ENCODE measurements at places on chromosomes 13 and 19. TPM values are rescaled to one million over a fixed set of nuclear protein-coding genes. Genes with fewer than 3 reads are reported as not detected.
A peak's percentile ranks its signal among the peaks of the same experiment; 100 is the strongest.

The INAFM1 gene
- total RNA-seq = 2.9 TPM

The FFAR2 gene
- 0.47 TPM for total RNA-seq

The PRR36 gene
- 0.09 TPM for total RNA-seq

The EBI3 gene
- total RNA-seq = 5.7 TPM

The SULT2A1 gene
- not detected for total RNA-seq

The C3 gene
- 46.1 TPM for total RNA-seq

The KIR2DL3 gene
- total RNA-seq = not detected

The ZNF8 gene
- total RNA-seq = 4.1 TPM

The SBK3 gene
- not detected for total RNA-seq

DNA sequence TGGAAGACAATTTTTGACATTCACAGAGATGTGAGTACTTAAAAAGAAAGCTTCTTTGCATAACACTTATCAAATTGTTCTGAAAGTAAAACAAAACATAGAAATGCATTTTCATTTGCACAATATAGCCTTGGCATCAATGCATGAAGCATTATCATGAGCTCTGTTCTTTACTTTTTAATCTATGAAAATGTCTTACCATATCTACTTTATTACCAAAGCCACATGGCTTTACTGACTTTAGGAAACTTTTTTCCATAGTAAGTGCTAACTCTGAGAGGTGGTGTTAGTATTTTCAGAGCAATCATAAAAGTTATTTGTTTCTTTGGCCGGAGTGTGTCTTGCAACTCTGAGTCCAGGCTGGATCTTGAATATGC, 10.5 kb downstream of the TNFRSF19 start:
- no peak for DNase-seq

DNA sequence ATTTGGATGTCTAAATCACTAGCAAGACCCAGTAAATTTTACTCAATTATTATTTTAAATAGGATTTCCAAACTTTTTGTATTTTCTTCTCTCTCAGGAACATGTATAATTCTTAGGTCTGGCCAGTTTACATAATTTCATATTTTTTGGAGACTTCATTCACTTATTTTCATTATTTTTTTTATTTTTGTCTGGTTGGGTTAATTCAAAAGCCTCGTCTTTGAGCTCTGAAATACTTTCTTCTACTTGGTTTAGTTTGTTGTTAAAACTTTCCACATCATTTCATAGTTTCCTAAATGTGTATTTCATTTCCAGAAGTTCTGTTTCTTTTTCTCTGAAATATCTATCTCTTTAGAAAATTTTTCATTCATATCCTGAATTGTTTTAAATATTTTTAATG, 322.9 kb upstream of the SPRY2 start:
- DNase-seq = no peak

DNA sequence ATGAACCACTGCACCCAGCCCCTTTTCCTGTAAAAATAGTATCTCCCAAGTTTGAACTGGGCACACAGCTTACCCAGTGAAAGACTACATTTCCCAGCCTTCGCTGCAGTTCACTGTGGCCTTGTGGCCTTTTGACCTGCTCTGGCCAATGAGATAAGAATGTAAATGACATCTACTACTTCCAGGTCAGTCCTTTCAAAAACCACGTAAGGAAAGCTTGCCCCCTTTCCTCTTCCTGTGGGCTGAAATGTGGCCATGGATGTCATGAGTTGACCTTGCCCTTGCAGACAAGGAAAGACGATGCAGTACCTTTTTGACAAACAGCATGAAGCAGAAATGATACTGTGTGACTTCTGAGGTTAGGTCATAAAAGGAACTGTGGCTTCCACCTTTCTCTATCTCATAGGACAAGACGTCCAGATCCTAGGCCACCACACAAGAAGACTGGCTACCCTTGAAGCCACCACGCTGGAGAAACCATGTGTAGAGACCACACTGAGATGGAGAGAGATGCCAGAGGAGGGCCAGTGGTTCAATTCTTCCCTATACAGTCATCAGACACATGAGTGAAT, 19.9 kb downstream of the ACER1 start:
- no peak for DNase-seq

DNA sequence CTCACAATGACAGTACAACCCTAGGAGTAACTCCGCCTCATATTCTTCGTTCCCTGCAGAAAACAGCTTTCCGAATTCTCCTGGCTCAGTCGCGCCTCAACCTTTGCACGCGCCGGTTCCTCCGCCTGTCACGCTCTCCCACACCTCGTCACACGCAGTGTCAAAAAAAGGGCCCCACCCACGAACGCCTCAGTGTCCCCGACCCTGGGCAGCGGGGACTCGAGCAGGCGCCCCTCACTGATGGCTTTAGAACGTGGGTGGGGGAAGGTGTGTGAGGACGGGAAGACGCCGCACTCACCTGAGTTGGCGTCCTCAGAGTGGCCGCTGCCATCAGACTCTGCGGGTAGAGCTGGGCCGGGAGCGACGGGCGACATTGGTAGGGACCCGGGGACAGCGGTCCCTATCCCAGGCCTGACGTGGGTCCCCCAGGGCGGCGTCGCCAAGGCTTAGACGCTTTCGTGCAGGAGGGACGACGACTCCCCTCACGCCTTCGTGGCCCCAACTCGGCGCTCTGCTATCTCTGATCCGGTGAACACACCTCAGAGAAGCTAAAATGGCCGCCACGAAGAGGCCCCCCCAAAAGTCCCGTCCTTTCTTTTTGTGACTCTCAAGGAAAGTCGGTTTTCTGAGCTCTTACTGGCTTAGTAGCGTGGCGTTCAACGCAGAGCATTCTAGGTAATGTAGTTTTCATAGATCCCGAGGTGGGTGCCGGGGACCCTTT, at the start of gene ZNF154:
ZNF154 (minus strand) TSS at position 564 of the 721 bp plus-strand sequence; CDS start at position 331, 233 bp downstream.
- DNase-seq = peak; percentile 73

- DNase-seq = no peak
Observed at GRCh38 chr13:41001695-41002094, 17.4 kb downstream of the ELF1 start.

DNA sequence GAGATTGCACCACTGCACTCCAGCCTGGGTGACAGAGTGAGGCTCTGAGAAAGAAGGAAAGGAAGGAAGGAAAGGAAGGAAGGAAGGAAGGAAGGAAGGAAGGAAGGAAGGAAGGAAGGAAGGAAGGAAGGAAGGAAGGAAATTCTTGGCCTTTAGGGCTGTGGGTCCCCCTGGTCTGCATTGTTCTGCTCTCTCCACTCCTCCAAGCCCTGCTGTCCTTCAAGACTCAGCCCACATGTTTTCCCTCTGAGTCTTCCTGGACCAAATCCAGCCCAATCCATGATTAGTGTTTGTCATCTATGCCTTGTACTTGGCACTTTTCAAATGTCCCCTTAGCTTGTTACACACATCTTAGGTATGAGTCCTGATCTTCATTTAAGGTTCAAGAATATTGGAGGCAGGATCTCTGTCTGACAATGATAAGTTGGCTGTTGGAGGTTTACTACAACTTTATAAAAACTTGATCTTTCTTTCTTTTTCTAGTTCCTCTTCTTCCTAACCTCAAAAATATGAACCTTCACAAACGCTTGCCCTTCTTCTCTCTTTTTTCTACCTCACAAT, 48.8 kb upstream of the INTS6 start:
- no peak for DNase-seq

- no peak for DNase-seq
Observed at GRCh38 chr19:28465371-28466086, 747.4 kb downstream of the UQCRFS1 start.

DNA sequence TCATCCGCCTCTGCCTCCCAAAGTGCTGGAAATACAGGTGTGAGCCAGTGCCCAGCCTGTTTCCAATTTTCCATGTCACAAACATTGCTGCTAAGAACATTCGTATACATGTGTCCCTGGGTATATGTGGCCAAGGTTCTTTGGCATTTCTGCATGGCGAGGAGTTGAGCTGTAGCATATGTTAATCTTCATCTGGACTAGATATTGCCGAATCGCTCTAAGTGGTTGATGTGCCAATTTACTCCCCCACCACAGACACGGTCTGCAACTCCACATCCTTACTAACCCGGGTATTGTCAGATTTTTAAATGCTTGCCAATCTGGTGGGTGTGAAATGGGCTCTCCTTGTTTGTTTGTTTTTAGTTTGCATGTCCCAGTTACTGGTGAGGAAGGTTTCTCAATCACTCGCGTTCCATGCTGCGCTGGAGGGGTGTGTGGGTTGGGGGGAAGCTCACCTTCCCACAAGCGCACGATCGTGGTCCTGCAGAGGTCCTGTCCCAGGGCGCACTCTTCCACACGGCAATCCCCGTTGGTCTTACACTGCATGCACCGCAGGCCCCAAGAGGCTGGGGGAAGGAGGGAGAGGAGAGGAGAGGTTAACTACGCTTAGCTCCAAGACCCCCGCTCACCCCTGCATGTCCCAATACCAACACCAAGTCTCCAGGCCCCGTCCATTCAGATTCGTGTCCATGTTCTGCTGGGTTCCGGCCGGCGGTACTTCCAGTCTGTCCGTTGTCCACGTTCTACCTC, 2.7 kb downstream of the PLAUR start:
- no peak for DNase-seq

- no peak for DNase-seq
Observed at GRCh38 chr13:110346661-110347067, 39.6 kb downstream of the COL4A2 start.

GRCh38 chr13:49540552-49540951, 44.8 kb downstream of the PHF11 start:
- peak; percentile 23 for DNase-seq

DNA sequence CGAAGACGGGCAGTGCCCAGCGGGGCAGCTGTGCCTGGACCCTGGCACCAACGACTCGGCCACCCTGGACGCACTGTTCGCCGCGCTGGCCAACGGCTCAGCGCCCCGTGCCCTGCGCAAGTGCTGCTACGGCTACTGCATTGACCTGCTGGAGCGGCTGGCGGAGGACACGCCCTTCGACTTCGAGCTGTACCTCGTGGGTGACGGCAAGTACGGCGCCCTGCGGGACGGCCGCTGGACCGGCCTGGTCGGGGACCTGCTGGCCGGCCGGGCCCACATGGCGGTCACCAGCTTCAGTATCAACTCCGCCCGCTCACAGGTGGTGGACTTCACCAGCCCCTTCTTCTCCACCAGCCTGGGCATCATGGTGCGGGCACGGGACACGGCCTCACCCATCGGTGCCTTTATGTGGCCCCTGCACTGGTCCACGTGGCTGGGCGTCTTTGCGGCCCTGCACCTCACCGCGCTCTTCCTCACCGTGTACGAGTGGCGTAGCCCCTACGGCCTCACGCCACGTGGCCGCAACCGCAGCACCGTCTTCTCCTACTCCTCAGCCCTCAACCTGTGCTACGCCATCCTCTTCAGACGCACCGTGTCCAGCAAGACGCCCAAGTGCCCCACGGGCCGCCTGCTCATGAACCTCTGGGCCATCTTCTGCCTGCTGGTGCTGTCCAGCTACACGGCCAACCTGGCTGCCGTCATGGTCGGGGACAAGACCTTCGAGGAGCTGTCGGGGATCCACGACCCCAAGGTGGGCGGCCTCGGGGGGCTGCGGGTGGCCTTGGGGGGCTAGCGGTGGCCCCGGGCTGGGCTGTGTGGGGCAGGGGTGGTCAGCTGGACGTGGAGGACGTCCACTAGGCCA, 4.8 kb downstream of the GRIN3B start:
- no peak for DNase-seq

DNA sequence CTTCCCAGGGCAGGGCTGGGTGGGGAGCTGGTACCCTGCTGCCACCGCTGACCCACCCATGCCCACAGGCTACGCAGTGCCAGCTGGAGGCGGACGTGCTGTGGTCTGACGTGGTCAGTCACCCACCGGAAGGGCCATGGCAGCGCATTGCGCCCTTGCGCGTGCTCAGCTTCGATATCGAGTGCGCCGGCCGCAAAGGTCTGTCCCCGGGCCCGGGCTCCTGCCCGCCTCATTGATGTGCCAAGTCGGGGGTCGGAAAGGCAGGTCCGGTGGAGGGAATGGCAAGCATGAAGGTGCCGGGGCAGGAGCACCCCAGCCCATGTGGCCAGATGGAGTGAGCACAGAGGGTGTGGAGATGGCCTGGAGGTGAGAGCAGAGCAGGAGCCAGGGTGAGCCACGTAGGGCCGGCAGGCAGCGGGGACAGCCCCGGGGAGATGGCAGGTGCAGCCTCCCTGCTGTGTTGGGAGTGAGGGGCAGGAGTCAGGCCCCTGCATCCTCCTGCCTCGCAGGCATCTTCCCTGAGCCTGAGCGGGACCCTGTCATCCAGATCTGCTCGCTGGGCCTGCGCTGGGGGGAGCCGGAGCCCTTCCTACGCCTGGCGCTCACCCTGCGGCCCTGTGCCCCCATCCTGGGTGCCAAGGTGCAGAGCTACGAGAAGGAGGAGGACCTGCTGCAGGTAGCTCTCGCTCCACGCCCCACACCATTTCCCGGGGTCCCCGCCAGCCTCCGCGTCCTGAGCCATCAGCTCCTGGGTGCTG, 16.0 kb upstream of the SPIB start:
- no peak for DNase-seq

DNA sequence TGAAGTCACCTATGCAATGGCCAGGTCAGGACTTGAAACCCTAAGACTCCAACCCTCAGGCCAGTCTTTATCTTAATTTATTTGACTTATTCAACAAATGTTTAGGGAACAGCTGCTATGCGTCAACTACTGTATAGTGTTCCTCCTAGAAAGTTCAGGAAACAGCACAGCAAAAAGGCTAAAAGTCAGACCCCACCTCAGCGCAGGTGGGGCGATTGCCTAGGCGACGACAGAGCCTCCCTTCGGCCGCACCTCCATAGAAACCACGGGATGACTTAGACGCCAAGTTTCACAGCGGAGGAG, 502 bp downstream of the VRK3 start:
- no peak for DNase-seq

GRCh38 chr13:94249512-94249911, 230.0 kb downstream of the DCT start:
- DNase-seq = no peak

- no peak for DNase-seq
Observed at GRCh38 chr19:41030651-41031050, 39.6 kb downstream of the CYP2B6 start.

GRCh38 chr19:47323872-47324271, 8.1 kb upstream of the C5AR2 start:
- no peak for DNase-seq

GRCh38 chr19:585551-586110, 4.0 kb upstream of the HCN2 start:
- DNase-seq = no peak

DNA sequence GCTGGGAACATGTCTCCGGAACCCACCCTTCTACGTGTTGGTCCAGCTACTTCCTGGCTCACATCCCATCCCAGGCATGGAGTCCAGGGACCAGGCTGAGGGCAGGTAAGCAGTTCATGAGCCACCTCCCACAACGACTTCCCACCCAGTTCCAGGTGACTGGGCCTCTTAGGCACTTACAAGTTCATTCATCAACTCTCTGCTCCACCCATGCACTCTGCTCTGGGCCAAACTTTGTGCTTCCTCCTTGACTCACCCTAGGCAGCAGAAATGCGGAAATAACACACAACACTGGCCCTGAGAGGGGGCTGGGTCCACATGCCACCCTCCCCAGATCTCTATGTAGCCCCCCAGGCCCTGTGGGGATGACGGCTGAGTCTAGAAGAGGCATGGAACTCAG, 20.5 kb downstream of the IQCN start:
- DNase-seq = no peak
